ENCODE measurements at places on chromosomes 5 and 9.

DNA sequence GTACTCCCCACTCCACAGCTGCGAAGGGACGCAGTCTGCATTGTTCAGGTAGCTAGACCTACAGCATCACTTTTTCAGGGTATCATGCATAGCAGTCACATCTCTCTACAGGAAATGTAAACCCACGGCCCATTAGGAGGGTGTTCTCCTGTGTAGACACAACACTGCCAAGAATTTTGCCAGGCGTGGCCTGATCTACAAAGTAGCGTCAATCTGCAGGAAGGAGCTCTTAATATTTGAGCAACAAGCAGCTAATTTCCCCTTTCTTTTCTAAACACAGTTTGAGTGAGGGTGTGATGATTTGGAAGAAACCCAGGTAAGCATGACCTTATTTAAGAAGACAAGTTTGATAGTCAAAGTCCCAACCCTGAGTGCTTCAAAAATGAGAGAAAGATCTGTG is 419.0 kb downstream of the GADD45G start:
- no peak for DNase-seq

GRCh38 chr9:127130661-127131538 is 8.5 kb upstream of the ANGPTL2 start:
- DNase-seq: no peak

DNA sequence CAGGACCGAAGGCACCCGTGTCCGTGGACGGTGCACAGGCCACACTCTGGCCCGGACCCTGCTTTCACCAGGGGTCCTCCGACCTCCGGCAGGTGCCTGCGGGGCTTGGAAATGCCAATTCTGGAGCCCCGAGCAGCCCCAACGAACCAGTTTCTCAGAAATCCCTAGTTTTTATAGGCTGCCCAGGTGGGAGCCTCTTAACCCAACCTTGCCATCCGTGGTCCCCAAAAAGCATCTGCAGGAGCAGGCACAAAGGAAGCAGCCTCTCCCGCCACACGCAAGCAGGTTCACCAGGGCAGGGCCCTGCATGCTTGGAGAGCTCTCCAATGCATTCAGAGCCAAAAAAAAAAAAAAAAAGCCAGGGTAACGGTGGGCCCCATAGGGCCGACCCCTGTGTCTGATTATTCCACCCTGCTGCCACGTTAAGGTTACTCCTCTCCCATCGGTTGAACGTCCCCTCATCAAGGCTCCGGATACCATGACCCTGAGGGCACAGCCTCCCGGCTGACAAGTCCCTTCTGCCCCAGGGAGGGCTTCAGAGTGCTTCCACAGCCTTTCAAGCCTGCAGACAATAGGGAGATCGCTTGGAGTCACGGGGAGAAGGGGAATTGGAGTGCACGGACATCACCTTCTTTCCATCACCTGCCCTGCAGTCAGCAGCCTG is 796 bp upstream of the TPRN start:
- no peak for DNase-seq

GRCh38 chr5:100790170-100790665 is 112.9 kb downstream of the ST8SIA4 start:
- no peak for DNase-seq

GRCh38 chr5:87885758-87886157 is 382.9 kb downstream of the TMEM161B start:
- no peak for DNase-seq

- DNase-seq: no peak
Observed at GRCh38 chr5:75243100-75243499, 6.4 kb upstream of the ANKRD31 start.

- DNase-seq: no peak
Observed at GRCh38 chr5:146732962-146733361, 145.6 kb downstream of the PPP2R2B start.

- DNase-seq: no peak
Observed at GRCh38 chr5:121151534-121151933, 687.4 kb downstream of the PRR16 start.

DNA sequence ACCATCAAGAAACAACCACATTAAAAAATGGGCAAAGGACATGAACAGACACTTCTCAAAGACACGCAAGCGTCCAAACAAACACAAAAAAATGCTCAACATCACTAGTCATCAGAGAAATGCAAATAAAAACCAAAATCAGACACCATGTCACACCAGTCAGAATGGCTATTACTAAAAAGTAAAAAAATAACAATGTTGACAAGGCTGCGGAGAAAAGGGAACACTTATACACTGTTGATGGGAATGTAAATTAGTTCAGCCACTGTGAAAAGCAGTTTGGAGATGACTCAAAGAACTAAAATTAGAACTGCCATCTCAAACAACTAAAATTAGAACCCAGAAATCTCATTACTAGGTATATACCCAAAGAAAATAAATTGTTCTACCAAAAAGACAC is 80.4 kb downstream of the CAAP1 start:
- no peak for DNase-seq

GRCh38 chr5:55021410-55021809 is 2.6 kb upstream of the GZMK start:
- DNase-seq: no peak

DNA sequence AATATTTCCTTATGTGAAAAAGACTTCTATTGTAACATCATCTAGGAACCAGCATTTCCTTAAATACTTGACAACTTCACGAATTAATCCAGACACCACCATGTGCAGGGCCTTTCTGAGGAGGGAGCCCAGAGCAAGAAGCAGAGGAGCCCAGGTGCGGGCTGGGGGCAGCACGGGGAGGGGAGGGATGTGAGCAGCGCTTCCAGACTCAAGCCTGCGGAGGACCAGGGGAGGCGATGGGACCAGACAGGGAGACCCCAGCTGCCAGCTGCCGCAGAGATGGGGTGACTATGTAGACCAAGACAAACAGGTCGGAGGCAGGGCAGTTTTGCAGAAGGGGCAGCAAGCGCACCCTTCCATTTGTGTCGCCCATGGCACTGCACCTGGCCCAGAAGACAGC is 596.1 kb downstream of the IRX1 start:
- DNase-seq: no peak

GRCh38 chr5:156971415-156971814 is 8.4 kb upstream of the TIMD4 start:
- DNase-seq: no peak

DNA sequence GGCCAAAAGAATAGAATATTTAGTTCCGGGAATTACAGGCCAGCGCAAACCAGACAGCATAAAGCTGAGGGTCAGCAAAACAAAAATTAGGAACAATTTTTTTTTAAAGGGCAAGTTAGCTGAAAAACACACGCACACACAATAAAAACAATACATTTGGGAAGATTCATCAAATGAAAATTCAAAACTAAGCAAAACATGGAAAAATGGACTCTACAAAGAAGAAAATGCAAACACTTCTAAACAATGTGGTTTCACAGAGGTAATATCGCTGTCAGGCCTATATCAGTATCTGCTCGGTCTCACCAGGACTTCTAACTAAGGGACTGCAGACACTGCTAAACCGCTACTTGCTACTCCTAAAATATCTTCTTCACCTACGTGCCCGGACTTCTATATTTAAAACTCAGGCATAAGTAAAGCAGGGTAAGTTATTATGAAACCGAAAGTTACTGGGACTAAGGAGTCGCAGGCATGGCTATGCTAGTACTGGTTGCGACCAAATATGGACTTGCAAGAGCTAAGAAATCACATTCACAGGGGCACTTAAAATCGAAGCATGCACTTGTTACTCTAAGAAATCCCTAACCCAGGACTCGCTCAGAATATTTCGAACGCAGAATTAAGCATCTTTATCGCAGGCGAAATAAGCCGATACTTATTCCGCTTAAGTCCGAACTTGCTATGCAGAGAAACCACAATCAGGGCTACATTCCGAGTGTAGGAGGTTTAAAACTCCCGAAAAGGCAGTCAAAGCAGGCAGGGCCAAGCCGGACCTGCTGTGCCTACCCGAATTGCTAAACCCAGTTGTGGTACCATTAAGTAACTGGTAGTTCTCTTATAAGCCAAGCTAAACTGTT is 2.3 kb downstream of the ANXA2R start:
- no peak for DNase-seq

GRCh38 chr5:141839015-141839513 is 39.1 kb downstream of the PCDH1 start:
- DNase-seq: no peak

- no peak for DNase-seq
Observed at GRCh38 chr5:33641744-33642505, 201.2 kb downstream of the TARS1 start.

DNA sequence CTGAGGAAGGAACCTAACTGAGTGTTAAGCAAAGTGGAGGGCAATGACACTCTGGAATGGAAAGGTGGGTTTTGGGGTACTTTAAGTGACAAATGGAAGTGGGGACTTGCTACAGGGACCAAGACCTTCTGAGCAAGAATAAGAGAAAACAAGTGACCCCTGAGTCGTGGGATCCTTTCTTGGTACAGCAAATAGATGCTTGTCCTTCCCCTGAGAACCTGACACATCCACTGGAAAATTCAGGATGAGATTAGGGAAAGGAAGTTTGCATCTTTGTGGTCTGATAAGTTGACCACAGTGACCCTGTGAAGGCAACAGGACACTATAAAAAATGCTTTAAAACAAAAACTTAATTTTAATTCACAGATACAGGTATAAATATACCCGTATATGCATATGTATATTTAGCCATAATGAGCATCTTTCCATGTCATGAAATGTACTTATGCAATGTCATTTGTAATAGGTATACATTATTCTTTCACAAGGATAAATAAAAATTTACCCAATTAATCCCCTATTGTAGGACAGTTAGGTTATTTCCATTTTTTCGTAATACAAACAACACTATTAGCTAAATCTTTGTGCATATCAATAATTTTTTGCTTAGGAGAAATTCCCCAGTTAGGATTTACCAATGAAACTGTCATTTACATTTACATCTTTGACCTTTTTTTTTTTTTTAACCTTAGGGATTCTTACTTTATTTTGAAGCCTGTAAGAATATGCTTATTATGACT is 2.0 kb upstream of the IRF1 start:
- no peak for DNase-seq

DNA sequence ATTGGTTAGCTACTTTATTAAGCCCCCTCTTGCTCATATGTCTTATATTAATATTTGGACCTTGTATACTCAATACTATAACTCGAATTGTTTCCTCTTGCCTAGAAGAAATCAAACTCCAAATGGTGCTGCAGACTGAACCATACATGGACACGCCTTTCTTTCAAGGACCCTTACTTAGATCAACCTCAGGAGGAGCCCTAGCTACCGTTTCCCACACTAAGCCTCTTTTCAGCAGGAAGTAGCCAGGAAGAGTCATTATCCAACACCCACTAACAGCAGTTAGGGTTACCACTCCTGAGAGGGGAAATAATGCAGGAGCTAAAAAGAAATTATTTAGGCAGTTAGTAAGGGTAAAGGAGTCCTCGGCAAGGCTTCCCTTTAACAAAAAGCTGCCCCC is 243.8 kb upstream of the PUM3 start:
- no peak for DNase-seq

DNA sequence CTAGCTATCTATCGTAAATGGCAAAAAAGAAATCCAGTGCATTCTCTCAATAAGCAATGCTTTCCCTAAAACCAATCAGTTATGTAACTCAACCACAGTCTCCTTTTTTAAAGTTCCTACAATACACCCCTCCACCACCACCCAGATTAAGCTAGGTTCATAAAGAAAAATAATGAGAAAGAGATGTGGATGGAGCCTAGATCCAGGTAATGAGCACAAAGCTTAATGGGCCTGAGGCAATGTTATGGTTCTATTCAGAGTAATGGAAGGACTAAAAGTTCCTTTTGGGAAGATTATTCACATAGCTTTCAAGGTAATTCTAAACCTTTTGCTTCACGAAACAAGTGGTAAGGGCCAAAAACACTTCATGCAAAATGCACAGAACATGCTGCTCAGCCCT is 113.5 kb downstream of the MPDZ start:
- no peak for DNase-seq

- no peak for DNase-seq
Observed at GRCh38 chr9:133264235-133264764, 10.7 kb downstream of the ABO start.

DNA sequence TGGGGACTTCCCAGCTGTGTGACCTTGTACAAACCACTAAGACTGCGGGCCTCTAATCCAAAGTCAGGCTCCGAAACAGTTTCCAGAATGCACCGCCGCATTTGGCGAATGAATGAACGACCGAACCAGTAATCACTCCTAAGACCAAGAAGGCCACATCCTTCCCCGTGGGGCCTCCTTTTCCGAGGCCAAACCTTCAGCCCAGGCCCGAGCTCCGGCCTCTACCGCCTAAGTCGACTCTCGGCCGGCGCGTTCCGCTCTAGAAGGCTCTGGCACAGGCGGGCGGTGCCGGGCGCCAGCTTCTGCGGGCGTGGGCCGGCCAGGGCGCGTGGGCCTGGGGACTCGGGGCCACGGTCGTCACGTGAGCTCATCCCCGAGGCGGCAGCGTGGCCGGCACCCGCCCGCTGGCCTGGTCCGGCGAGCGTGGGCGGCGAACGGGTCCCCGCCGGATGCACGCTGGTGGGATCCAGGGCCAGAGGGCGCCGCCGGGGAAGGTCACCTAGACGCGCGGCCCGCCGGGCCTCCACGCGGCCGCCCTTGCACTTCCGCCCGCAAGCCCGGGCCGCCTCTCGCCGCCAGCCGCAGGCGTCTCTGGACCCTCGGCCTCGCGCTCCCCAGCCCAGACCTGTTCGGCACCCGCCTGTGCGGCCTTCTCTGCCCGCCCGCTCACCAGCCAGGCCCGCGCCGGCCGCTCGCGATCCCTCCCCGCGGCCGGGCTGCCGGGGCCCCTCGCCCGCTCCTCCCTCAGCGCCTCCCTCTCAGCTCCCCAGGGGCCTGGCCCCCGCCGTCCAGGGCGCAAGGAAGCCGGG is 754 bp downstream of the VDAC1 start:
- DNase-seq: peak; percentile 55

DNA sequence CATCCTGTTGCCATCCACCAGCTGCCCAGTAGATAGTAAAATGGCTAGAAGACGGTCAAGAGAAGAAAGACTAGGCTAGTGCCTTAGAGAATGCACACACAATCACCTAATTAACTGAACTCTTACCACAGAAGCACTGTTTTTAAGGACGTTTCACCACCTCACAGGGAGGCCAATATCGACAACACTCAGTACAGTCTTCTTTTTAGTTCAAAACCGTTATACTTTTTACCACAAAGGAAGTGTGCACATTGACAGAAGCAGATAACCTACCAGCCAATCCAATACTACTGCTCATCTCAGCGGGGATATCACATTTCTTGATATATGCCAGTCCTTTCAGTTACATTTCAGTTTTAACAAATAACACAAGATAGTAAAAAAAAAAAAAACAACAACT is 122.3 kb downstream of the GNAQ start:
- no peak for DNase-seq

GRCh38 chr9:134590240-134591081 is 51.1 kb upstream of the COL5A1 start:
- no peak for DNase-seq

- no peak for DNase-seq
Observed at GRCh38 chr5:127925916-127926315, 157.7 kb upstream of the SLC12A2 start.

Data from stimulated activated CD4-positive, alpha-beta T cell treated with anti-CD3 and anti-CD28 coated beads, Interleukin-12 subunit alpha, Interleukin-12 subunit beta, amount 100 ng/mL, for 4 hours (primary cell).